Renal cortex interstitium (tissue), 15 donors: ENCODE measurements at places on chromosomes 2 and 18.
A peak's percentile ranks its signal among the peaks of the same experiment; 100 is the strongest.

DNA sequence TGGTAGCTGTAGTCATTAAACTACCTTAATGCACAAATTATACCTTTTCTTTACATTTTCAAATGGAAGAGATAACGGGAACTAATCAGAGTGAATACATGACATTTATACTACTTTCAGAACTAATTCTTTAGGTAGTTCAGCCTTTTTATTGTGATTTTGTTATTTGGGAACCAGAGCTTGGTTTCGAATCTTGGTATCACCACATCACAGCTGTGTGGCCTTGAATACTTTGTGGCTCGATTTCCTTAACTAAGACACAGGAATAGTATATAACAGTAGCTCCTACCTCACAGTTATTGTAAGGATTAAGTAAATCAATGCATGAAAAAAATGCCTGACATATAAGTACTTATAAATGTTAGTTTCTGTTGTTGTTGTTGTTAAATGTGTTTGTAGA, 240.0 kb downstream of the WDR7 start:
- DNase-seq = no peak

GRCh38 chr18:5879479-5879882, 15.8 kb downstream of the TMEM200C start:
- DNase-seq = no peak

- no peak for DNase-seq
Measured at GRCh38 chr2:11925295-11926066, 179.0 kb downstream of the LPIN1 start.

GRCh38 chr2:239402666-239403065, 1.8 kb upstream of the HDAC4 start:
- DNase-seq = no peak

- no peak for DNase-seq
Measured at GRCh38 chr2:166293984-166294383, 81.8 kb downstream of the SCN9A start.

DNA sequence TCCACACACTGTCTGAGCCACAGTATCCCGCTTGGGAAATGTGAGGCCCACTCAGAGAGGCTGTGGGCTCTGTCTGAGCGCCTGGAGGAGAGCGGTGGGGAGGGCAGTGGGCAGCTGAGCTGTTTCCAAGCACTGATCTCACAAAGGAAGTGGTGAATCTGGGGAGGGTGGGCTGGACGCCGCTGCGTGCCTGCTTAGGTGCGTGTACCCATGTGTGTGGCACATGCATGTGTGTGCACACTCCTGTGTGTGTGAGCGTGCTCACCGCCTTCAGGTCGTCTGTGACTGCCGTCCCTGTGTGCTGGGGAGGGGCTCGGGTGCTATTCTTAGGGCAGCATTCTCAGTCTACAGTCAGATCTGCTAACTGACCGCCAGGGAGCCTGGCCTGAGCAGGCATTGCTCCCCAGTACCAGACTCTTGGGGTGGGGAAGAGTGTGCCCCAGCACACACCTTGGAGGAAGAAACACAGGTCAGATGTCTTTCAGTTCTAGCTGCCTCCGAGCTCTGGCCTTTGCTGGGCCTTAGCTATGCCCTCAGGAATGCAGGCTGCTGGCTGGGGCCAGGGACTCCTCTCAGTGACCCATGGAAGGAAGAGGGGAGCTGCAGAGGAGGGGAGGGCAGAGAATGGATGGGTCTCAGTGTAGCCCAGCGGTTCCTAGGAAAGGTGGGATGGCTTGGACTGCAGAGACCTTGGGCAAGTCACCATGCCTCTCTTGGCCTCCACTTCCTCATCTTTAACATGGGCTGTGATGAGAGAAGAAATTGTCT, 31.4 kb downstream of the KCNIP3 start:
- DNase-seq = no peak

DNA sequence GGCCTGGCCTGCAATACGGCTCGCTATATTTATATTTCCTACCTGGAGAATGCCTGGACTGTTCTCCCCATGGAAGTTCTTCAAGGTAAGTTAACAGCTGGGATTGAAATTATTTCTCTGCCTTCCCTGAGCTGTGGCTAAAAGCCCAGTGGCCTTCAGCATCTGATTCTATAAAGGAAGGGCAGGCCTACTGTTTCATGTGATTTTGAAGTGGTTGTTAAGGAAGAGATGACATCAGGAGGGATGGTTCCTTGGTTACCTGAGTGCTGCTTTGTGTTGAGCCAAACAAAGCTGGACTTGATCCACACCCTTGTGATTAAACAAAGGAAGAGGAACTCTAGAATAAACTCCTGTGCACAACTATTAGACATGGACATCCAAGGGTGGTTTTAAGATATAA, 61.6 kb downstream of the MFSD6 start:
- DNase-seq = no peak

- DNase-seq = no peak
Measured at GRCh38 chr2:23412556-23413155, 27.7 kb downstream of the KLHL29 start.

GRCh38 chr18:74311000-74311399, 4.6 kb upstream of the C18orf63 start:
- DNase-seq = no peak

DNA sequence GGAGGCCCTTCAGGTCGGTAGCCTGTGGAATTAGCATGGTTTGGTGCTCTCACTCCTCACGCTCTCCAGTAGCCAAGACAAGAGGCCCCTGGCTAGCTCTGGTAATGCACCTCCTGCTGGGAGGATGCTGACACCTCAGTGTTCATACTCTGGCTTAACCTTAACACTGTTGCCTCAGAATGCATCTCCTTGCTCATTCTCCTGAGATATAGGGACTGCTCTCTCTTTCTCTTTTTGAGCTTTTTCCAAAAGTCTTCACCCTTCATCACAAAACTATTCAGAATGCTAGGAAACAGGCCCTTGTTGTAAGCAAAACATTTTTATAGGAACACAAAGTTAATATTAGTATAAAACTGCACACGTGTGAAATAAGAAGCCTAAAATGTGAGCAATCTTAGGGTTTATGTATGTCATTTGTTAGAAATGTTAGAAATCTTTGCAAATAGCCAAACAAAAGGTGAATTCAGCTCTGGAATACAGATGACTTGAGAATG, 17.3 kb upstream of the IMPA2 start:
- DNase-seq = no peak

DNA sequence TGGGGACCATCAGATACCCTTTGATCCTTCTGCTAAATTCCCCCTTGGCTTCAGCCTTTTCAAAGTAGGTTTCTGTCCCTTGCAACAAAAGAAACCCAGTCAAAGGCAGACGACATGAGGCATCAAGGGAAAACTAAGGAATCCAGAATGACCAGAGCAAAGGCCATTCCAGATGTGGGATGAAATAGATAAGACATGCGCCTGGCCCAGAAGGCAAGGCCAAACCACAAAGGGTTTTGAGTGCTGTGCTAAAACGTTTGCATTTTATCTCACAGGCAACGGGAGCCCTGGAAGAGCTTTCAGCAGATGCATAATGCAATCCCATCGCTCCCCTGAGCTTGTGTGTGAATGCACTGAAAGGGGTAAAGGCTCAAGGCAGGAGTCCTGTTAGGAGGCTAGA, 17.7 kb downstream of the CXCR1 start:
- no peak for DNase-seq

DNA sequence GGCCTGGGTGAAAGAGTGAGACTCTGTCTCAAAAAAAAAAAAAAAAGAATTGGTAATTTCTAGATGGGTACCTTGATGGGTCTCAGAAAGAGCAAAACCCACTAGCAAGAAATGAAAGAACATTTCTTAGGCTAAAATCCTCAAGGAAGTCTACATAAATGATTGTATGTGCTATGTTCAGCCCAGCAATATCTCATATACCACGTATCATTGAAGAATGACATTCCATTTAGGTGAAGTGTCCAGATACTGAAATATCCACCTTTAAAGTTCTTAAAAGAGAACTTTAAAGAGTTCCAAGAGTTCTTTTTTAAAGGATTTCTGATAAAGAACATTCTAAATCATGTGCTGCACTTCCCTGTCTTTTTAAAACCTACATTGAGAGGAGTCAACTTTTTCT, 19.2 kb downstream of the NRP2 start:
- no peak for DNase-seq

DNA sequence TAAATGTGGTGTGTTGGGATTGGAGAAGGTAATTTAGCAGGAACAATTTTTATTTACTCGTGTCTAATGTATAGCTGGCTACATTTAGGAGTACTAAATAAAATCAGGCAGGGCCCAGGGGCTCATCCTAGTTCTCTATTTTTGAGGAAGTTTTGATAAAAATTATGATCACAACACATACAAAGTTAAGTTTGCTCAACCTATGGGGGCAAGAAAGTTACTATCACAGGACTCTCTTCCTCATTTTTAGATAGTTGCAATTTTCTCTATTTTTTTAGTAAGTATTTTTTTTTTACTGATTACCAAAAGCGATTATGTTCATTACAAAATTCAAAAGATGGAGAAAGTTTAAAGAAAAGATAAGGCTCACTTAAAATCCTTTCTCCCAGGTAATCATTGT, 60.0 kb upstream of the RPE start:
- DNase-seq = no peak

DNA sequence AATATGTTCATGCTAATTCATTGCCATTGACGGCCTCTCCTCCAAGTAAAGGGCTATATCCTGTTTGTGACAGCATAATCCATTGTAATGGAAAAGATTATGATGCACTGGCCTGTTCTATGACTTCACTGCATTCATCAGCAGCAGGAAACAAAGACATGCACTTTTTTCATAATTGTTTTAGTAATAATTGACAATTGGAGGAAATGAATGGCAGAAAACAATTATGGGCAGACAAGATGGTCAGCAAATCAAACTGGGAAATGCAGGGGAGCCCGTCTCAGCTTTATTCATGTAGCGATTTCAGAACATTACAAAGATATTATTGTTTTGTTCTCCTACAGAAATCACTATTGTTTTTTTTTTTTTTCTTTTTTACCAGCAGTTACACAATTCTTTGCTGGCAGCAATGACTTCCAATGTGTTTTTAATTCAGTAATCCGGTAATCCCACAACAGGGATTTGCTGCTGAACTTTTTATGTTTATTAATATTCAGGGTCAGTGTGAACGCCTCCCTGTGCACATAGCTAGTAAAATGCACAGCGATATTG, 33.8 kb upstream of the RASGRP3 start:
- no peak for DNase-seq

GRCh38 chr2:118237451-118237850, 149.2 kb downstream of the INSIG2 start:
- no peak for DNase-seq

GRCh38 chr2:72940786-72941185, 23.5 kb downstream of the EMX1 start:
- no peak for DNase-seq

- no peak for DNase-seq
Measured at GRCh38 chr2:47558768-47559684, 156.1 kb downstream of the MSH2 start.

GRCh38 chr2:64730551-64731262, 77.0 kb upstream of the SERTAD2 start:
- no peak for DNase-seq

GRCh38 chr2:201795607-201796477, 10.5 kb upstream of the CDK15 start:
- DNase-seq = no peak

DNA sequence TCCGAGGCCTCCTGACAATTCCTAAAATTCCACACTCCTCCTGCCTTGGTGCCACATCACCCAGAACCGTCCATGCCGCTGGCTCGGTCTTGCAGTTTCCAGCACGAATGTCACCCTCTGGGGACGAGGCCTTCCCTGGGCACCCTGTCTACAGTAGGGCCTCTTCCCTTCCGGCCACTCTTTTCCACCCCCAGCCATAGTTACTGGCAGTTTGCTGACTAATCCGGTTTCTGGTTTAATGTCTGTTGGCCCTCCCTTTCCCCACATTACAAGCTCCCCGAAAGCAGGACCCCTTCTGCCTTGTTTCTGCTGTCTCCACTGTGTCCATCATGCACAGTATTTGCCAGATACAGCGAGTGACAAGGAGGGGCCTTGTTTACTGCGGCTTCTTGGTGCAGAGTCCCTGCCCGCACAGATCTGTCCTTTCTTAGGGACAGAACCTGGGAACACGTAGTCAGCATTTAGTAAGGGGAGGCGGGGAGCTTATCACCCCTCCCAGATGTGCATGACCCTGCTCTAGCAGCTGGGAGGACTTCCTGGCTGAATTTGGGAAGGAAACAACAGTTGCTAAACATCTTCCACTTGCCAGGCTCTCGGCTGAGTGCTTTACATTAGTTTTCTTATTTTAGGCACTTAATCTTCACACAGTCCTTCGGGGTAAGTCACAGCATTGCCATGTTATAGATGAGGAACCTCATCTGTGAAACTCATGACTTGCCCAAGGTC, 23.6 kb upstream of the CATIP start:
- no peak for DNase-seq

DNA sequence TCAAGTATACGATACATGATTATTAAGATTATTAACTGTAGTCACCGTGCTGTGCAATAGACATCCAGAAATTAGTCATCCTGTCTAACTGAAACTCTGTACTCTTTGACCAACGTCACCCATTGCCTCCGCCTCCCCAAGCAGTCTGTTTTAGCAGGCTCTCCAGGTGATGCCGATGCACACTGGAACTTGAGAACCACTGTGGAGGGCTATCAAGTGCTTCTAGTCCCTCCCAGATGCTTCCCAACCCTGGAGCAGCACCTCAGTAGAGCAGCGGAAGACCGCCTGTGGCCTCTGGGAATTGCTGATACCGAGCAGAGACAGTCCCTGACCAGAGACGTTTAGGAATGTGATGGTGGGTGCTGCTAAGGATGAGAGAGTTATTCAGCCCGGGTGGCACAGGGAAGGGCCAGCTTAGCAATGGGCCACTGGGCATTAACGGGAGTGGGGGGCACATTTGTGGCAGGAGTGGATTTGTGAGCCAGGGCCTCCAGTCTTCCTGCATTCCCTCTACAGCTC, 50.7 kb downstream of the LIPG start:
- DNase-seq = no peak

DNA sequence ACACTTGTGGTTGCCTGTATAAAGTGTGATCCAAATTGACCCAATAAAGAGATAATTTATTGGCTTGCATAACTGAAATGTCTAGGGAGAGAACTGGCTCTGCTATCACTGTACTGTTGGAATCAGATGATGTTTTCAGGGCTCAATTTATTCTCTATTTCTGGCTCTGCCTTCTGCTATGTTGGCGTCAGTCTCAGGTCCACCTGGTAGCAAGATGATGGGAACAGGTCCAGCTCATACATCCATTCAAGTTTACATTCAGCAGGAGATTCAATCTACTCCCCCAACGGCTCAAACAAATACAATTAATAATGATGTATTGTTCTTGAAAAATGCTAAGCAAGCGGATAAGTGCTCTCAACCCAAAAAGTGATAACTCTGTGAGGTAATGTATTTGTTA, 297.7 kb upstream of the SYT4 start:
- DNase-seq = no peak

- DNase-seq = peak; percentile 41
Measured at GRCh38 chr2:234335661-234336228, 161.1 kb downstream of the ARL4C start.
